Activated CD8-positive, alpha-beta T cell treated with anti-CD3 and anti-CD28 coated beads, Interleukin-2, amount 10 ng/mL, durations not matched to agents 7 days and 5 days (primary cell): ENCODE measurements at places on chromosomes 16 and 17.

DNA sequence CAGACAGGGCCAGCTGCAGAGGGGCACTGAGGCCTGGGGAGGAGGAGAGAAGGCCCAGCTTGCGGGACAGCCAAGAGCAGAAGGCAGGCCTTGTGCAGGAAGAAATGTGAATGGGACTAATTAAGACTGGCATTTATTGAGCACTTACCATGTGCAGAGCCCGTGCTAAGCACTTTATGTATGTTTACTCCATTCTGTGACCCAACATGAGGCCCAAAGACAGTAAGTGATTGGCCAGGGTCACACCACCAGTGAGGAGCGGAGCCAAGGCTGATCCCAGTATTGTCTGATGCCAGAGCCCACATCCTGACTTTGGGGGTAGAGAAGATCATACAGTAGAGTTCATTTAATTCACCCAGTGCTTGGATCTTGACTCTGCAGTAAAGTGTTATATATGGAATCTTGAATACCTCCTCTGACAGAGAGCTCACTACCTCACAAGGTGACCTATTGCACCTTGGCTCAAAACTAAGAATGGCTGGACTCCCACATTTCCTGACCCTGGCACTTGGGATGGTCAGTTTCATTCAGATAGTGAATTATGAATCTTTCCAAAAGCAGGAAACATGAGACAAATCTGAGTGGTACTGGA, 13.6 kb downstream of the KATNB1 start:
- no peak for DNase-seq

GRCh38 chr16:49463529-49463928, 89.9 kb downstream of the C16orf78 start:
- peak; percentile 92 for DNase-seq

- DNase-seq: no peak
Measured at GRCh38 chr16:71966932-71967331, 33.3 kb downstream of the PKD1L3 start.

DNA sequence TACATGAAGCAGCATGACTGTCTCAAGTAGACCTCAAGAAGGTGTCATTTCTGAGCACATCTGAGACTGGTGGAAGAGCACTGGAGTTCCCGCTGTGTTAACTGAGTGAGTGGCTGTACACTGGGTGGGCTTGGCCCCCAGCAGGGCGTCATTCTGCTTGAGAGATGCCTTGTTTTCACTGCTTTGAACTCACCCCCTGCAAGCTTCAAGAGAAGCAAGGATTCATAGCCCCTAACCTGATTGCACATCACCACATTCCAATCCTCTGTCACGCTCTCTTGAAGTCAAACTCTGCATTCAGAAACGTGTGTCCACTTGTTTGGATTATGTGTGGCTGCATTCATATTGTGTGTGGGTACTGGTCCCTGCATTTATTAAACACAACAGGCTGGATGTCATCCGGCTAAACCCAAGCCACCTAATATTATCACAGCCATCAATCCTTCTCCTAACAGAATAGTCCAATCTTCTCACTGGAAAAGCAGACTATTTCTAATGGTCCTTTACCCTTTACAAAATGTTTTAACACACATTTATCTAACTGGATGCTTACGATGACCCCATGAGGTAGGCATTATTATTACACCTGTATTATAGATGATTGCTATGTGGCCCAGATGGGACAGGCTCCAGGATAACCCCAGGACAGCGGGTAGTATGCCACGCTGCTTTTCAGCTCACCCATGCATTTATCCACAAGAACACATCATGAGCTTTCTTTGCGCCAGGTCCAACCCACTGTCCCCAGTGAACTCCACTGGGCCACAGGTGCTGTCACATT, 76.3 kb downstream of the USP31 start:
- no peak for DNase-seq

DNA sequence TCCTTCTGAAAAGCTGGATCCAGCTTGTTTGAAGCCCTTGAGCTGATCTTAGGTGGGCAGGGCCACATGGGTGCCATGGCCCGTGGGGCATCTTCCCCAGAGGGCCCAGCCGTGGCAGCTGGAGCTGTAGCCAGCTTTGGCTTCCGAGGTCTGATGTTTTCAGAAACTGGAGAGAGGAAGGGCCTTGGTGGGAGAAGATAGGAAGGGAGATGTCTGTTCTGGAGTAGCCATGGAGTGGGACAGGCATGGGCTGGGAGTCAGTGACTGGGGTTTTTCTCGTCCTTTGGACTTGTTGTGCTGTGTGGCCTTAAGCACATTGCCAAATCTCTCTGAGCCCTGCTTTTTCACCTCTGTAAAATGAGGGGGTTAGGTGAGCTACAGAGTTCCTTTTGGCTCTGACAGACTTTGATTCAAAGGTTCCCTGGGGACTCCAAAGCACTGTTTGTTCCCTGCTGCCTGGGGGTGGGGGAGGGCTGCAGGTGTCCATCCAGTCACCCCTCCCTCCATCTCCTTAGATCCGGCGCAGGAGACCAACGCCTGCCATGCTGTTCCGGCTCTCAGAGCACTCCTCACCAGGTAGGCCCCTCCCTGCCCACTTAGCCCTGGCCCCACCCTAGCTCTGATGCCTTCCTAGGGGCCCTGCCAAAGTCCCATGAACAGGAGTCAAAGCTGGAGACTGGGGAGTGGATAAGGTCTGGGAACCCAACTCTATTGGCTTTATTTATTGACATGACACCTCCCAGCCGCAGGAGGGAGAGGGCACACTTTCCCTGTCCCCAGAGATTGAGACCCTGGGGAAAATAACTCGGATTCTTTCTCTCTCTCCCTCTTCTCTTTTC, 2.1 kb downstream of the PPP1R1B start:
- DNase-seq: no peak

DNA sequence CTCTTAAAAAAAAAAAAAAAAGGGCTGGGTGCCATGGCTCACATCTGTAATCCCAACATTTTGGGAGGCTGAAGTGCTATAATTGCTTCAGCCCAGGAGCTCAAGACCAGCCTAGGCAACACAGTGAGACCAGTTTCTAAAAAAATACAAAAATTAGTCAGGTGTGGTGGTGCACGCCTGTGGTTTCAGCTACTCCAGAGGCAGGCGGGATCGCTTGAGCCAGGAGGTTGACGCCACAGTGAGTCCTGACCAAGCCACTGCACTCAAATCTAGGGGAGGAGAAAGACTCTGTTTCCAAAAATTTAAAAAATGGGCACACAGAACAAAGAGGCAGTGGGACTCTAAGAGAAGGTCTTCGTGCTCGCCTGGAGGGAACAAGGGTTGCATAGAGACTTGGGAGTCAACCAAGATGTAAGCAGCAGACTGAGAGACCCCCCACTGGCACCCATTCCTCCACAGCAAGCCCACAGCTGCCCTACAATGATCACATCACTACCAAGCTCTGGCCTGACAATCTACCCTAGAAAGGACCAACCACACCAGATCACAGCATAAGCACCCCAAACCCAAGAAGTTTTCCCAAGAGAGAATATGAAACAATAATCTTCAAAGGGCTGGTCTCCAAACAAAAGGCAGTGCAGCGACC, 121.6 kb downstream of the ANKRD11 start:
- no peak for DNase-seq

DNA sequence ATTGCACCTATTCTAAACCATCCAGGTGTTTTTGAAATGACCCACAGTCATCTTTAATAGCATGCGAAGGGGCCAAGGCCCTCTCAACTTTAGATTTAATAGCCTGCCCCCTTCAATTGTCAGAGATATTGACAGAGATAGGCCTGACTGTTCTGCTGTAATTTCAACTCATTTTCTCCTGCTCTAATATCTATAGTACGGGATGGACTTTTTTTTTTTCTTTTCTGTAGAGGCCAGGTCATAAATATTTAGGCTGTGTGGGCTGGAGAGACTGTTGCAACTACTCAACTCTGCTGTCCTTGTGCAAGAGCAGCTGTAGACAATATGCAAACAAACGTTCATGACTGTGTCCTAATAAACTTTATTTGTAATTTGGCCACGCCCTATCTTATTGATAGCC, 24.7 kb upstream of the KRT20 start:
- DNase-seq: no peak

GRCh38 chr17:40325156-40326013, 16.4 kb downstream of the RARA start:
- peak; percentile 36 for DNase-seq

DNA sequence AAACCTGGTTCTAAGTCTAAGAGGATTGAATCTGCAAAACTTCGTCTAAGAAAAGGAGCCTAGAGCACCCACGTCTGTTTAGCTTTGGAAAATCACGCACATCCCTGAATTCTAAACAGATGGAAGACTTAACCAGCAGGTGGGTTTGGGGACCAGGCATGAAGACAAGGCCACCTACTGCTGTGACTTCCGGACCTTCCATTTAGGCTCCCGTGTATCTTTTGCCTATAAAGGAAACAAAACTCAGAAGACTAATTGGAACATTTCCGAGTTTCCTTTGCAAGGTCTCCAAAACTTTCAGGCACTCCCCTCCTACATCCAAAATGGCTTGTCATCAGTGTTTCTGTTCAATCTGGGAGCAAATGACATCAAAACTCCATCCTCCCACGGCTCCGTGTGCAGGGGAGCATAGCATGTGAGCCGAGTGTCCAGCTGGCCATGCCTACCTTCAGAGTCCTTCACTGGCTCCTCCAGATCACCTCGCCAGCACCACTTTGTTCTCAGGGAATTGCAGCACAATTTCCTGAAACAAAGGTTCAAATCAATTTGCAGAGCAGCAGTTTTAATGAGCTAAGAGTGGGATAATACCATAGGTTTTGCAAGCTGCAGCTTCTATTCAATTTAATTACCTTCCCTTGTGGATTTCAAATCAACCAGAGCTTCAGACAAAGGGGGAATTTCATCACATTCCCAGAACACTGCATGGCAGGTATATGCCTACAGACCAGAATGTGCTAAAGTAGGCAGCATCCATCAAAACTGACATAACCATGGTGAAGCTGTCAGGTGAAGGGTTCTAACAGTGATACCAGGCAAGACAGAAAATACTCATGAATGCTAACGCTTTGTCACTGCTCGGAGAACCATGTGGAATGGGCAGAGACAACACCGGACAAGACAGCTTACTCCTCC, 23.5 kb downstream of the CACNG1 start:
- no peak for DNase-seq

GRCh38 chr17:72719578-72720493, 372.7 kb downstream of the SLC39A11 start:
- DNase-seq: peak; percentile 86

GRCh38 chr16:67087803-67088202, 21.9 kb upstream of the PHAF1 start:
- no peak for DNase-seq

GRCh38 chr17:44914148-44914547, 1.2 kb downstream of the GFAP start:
- no peak for DNase-seq

DNA sequence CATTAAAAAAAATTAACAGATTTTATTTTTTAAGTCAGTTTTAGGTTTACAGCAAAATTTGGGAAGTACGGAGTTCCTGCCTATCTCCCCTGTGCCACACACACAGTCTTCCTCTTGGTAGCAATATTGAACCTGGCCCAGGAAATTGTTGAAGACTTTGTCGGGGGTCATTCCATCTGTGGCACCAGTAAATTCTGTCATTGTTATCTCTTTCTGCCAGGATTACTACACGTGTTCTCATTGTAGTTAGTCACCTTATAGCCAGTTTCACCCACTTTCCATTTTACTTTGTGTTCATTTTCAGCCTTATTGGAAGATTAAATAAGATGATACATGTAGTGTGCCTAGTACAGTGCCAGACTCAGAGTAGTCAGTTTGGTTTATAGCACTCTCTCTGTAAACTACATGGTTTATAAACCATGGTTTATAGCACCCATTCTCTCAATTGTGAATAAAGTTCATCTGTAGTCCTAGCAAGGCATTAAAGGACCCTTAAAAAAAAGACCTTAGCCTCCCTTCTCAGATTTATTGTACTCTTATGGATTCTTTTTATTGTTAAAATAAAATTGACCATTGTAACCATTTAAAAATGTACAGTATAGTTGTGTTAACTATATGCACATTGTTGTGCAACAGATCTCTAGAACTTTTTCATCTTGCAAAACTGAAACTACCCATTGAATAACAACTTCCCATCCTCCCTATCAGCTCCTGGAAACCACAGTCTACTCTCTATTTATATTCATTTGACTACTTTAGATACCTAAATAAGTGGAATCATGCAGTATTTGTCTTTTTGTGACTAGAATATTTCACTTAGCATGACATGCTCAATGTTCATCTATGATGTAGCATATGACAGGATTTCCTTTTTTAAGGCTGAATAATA, 36.1 kb downstream of the NLK start:
- DNase-seq: no peak

- DNase-seq: no peak
Measured at GRCh38 chr17:74161503-74161875, 42.0 kb upstream of the RPL38 start.

GRCh38 chr17:34420254-34420766, 57.3 kb upstream of the CCL1 start:
- peak; percentile 70 for DNase-seq

DNA sequence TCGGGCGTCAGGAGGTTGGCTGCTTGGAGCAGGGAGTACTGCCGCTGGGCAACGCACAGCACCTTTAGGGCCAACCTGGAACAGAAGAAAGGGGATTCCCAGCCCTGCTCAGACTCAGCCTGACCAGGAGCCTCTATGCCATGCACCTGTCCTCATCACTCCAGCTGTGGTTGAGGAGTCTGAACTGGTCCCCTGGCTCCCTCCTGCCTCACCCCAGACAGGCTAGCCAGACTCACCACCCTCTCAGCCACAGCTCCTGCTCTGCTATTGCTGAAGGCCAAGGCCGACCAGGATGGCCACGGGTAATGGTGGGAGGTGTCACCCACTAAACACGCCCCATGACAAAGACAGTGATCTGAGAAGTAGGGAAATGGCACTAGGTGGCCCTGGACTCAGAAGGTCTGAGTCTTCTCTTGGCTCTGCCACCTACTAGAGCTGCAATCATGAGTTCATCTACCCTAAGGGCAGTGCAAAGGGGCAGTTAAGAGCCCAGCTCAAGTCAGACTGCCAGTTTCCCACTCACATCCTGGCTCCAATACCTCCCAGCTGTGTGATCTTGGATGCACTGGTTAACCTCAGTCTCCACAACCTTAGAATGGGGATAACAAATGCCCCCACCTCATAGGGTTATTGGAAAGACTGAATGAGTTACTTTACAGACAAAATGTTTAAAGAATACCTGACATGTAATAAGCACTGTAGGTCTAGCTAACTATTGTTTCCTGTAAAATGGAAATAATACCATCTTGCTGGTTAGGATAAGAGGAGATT, 13.8 kb upstream of the GFAP start:
- DNase-seq: no peak

DNA sequence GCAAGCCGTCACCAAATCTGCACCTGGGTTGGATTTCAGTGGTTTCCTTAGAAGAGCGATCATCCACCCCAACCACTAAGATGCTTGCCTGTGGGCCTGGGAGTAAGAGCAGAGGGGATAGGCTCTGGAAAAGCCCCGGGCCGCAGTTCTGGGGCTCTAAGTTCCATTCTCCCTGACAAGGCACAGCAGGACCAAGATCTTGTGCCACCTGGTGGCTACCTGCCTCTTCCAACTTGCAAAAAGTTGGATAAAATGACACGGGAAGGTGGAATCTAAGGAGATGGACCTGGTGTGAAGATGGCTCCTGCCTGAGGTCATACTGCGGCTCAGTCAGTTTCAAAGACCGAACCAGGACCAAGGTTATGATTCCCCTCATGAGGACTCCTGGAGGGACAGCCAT, 42.3 kb downstream of the ABCC12 start:
- DNase-seq: no peak
